ENCODE measurements at places on chromosomes 11 and 22.

GRCh38 chr11:43919852-43920597, 22.4 kb upstream of the C11orf96 start:
- no peak for DNase-seq

- no peak for DNase-seq
Measured at GRCh38 chr11:58637371-58637770, 14.9 kb downstream of the CNTF start.

GRCh38 chr11:67238894-67239782, 27.1 kb upstream of the GRK2 start:
- no peak for DNase-seq

GRCh38 chr22:33056108-33056507, 2.1 kb downstream of the SYN3 start:
- DNase-seq: no peak

All from T-helper 1 cell (primary cell).